ENCODE measurements at places on chromosomes 3 and 15. TPM values are rescaled to one million over a fixed set of nuclear protein-coding genes. Genes with fewer than 3 reads are reported as not detected.

DNA sequence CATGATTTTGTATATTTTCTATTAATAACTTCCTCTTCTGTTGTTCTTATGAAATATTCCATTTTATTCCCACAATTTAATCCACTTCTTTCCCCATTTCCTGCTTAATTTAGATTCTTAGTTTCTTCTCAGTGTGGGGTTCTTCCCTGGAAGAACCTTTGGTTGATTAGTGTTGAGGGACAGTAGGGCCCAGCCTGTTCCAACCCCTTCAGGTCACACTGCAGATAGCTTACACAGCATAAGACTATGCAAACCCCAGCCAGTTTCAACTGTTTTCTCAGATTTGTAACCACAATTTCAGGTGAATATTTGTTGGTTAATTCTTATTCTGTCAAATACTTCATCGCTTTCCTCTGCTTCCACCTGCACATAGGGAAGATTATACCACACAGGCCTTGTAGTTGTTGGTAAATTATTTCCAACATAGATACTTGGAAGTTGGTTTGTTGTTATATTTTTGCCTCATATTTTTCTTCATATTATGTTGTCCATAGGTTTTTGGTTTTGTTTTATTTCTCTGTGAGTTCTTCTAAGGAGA, 34.7 kb downstream of the AADACL2 start:
- DNase-seq, result no peak

DNA sequence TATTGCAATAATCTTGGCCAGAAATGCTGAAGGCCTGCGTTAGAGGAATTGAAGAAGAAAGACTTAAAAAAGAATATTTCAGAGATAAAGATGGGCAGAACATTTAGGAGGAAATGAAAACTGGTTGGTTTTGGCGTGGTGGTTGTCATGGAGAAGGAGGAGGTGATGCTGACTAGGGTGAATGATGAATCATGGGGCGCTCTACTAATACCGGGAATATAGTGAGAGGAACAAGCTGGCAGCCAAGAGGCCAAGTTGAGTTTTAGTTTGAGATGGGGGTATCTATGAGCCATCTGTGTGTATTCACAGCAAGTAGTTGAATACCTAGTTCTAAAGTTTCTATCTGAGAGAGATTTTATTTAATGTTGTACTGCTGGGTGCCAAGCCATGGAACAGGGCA, 6.8 kb upstream of the GAP43 start:
- DNase-seq, result no peak

- no peak for DNase-seq
These were observed 7.7 kb downstream of the CCDC54 start for GRCh38 chr3:107384907-107385306.

DNA sequence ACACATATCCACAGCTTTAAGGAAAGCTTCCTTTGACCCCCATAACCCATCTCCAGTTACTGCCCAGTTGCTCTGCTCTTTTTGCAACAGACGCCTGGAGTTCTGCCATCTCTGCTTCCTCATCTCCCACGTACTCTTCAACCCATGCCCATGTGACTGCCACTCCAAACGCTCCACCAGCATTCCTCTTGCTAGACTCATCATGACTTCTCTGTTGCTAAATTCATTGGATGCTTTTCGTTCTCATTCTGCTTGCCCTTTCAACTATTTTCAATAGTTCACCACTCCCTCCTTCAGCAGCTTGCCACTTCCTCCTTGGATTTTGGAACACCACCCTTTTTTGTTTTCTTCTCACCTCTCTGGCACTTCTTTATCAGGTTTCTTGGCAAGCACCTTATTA, 2.7 kb upstream of the KNSTRN start:
- no peak for DNase-seq

DNA sequence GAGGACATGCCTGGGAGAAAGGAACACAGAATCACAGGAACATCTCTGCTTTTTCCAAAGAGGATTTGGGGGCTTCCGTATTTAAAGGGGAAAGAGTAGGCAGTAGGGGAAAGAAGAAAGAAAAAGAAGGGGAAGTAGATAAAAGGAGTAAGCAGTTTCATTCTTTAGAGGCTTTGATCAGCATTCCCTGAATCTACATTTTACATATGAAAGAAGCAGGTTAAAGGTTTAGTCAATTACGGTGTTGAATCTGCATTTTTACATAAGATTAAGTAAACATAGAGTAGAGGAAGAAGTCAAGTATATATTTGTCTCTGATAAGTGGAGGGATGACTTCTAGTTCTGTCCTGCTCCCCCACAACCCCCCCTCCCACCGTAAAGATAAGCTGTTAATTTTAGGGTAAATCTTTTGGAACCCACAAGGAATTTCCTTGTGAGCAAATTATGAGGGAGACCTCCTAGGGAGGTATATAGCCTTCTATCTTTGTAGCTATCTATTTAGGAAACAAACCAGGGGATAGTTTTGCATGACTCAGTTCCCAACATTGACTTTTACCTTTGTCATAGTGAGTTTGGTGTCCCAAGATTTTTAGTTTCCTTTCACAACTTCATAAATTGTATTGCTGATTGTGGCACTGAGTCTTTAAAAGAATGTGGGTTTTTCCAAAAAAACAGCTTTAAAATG, 8.7 kb upstream of the P2RY12 start:
- DNase-seq, result no peak

SLCO2A1 gene
- polyA plus RNA-seq, result 19.7 TPM

GOLGA8O gene
- 0.19 TPM for polyA plus RNA-seq

Measured in left renal pelvis (tissue), 4 donors.